B cell (primary cell): ENCODE measurements at places on chromosomes 16 and 17. TPM values are rescaled to one million over a fixed set of nuclear protein-coding genes. Genes with fewer than 3 reads are reported as not detected.

GRCh38 chr16:89330177-89330856 is 112.8 kb downstream of the ZNF778 start:
- H3K36me3 ChIP-seq = peaks cover 11% of the 10 kb centered on the region
- H3K27me3 ChIP-seq = no peaks in the 10 kb centered on the region
- peak; percentile 39 for DNase-seq
- no peak overlapping the region for H3K4me3 ChIP-seq

Gene NATD1
- total RNA-seq = 6.2 and 6.7 TPM in 2 replicates

GRCh38 chr17:36918211-36918691 is 19.0 kb upstream of the LHX1 start:
- H3K27ac ChIP-seq = no peak overlapping the region
- no peaks in the 10 kb centered on the region for H3K27me3 ChIP-seq
- DNase-seq = no peak
- no peak overlapping the region for H3K4me3 ChIP-seq
- no peaks in the 10 kb centered on the region for H3K4me1 ChIP-seq
- no peaks in the 10 kb centered on the region for H3K36me3 ChIP-seq

DNA sequence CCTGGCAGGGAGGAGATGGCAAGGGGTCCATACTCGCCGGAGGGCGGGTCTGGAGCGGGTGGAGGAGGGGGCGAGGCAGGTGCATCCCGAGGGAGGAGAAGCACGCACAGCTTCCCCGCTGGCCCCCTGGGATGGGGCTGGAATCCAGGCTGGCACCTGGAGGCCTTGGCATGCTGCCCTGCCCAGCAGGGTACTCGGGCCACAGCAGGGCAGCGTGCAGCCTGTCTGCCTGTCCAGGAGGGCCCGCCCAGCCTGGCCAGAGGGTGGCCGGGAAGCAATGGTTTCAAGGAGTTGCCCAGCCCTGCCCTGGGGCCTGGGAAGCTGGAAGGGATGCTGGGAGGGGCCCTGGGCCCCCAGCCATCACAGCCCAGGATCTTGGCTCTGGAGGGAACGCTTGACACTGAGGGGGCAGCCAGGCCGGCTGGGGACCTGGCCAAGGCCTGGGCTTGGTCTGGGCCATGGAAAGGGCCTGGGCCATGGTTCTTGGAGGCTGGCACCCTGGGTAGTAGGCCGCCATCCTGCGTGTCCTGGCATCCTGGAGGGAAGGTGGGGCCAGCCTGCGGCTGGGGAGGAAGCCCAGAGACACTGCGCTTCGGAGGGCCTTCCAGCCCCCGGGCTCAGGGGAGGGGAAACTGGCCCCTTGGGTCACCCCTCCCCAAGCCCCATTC is 1.1 kb downstream of the GLIS2 start:
- no peak overlapping the region for H3K27ac ChIP-seq
- no peak overlapping the region for H3K4me3 ChIP-seq
- peaks cover 34% of the 10 kb centered on the region for H3K27me3 ChIP-seq
- H3K4me1 ChIP-seq = peaks cover 30% of the 10 kb centered on the region
- DNase-seq = no peak

DNA sequence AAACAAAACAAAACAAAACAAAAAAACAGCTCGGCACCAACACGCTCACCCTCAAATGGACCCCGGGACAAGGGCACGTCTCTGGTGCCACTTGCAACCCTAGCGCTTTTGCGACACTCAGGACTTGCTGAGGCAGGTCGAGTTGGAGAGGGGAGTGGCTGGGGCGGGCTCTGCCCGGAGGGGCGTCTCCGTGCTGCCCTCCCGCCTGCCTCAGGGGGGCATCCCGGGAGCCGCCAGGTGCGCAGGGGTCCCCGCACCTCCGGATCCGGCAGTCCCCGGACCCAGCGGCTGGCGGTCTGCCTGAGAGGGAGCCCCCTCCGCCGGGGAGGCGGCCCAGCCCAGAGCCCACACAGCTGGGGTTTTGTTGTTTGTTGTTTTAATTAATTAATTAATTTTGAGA is at the start of gene SLC52A1:
Gene SLC52A1, minus strand, starts transcription at position 112 of the 400 bp plus-strand sequence. CDS start 820 bp downstream, outside the sequence.
- peaks cover 7% of the 10 kb centered on the region for H3K4me1 ChIP-seq
- no peak for DNase-seq
- H3K36me3 ChIP-seq = no peaks in the 10 kb centered on the region
- peaks cover 21% of the 10 kb centered on the region for H3K27me3 ChIP-seq

Gene FAM83G
- 14.3 and 14.6 TPM in 2 replicates for total RNA-seq

DNA sequence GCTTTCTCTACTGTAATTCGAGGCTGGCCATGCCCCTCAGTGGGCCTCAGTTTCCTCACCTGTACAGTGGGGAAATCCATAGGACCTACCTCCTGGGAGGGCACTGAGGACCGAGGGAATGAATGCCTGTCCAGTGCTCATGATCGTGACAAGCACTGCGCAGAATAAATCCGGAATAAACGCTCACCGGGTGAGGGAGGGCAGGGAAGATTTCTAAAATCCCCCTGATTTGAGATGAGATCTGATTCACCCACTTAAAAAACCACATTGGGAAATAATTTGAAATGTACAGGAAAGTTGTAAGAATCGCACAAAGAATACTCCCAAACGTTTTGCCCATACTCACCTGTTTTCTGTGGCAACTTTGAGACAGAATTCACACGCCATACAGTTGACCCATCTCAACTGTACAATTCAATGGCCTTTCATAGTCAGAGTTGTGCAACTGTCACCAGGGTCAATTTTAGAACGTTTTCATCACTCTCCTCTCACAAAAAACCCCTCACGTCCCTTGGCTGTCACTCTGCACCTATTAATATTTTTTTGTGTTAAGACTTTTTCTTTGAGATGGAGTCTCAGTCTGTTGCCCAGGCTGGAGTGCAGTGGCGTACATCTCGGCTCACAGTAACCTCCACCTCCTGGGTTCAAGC is 49.8 kb downstream of the IRF8 start:
- peak overlapping the region; percentile 92 for H3K27ac ChIP-seq
- no peaks in the 10 kb centered on the region for H3K36me3 ChIP-seq
- H3K4me3 ChIP-seq = peak overlapping the region; percentile 68
- peak; percentile 41 for DNase-seq

Gene RGS9
- total RNA-seq = 3.4 and 4.4 TPM in 2 replicates

Gene CASKIN1
- 0.05 TPM in 1 of 2 replicates, not detected in the other for total RNA-seq

Gene ATP2A1
- 0.84 and 1.1 TPM in 2 replicates for total RNA-seq

GRCh38 chr16:17078931-17079631 is 391.7 kb downstream of the XYLT1 start:
- no peak overlapping the region for H3K4me3 ChIP-seq
- no peak overlapping the region for H3K27ac ChIP-seq
- no peaks in the 10 kb centered on the region for H3K4me1 ChIP-seq
- no peaks in the 10 kb centered on the region for H3K36me3 ChIP-seq
- no peaks in the 10 kb centered on the region for H3K27me3 ChIP-seq

- no peak for DNase-seq
- no peak overlapping the region for H3K27ac ChIP-seq
- peaks cover 83% of the 10 kb centered on the region for H3K4me1 ChIP-seq
- H3K27me3 ChIP-seq = no peaks in the 10 kb centered on the region
- peaks cover 5% of the 10 kb centered on the region for H3K36me3 ChIP-seq
Observed at GRCh38 chr17:78764871-78765270, 17.2 kb downstream of the CYTH1 start.

GRCh38 chr16:9612267-9612666 is 520.8 kb downstream of the HAPSTR1 start:
- no peaks in the 10 kb centered on the region for H3K36me3 ChIP-seq
- H3K4me1 ChIP-seq = no peaks in the 10 kb centered on the region
- DNase-seq = no peak
- H3K27me3 ChIP-seq = no peaks in the 10 kb centered on the region
- no peak overlapping the region for H3K4me3 ChIP-seq

Gene MYH1
- not detected in 2 replicates for total RNA-seq

DNA sequence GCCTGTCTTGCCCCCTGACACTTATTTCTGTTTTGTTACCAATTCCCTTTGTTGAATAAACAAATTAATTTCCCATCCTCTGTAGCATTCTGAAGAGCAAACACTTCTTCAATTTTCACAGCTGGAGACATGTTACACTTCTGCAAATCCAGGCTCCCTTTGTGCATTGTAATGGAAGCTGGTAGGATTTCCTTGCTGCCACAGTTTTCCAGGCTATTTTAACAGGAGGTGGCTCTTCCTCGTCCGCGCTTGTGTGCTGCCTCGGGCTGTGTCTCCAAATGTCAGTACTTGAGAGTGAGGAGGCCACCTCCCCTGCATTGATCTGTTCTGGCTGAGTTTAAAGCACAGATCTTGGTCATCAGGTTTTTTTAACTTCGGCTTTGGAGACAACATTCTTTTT is 40.0 kb downstream of the SOST start:
- no peak for DNase-seq
- H3K36me3 ChIP-seq = no peaks in the 10 kb centered on the region
- H3K27me3 ChIP-seq = no peaks in the 10 kb centered on the region

- DNase-seq = no peak
- no peak overlapping the region for H3K4me3 ChIP-seq
- no peaks in the 10 kb centered on the region for H3K27me3 ChIP-seq
- H3K36me3 ChIP-seq = no peaks in the 10 kb centered on the region
- H3K27ac ChIP-seq = no peak overlapping the region
Observed at GRCh38 chr16:53583401-53583800, 80.4 kb upstream of the AKTIP start.

Gene NT5M
- total RNA-seq = 0.46 and 0.47 TPM in 2 replicates

DNA sequence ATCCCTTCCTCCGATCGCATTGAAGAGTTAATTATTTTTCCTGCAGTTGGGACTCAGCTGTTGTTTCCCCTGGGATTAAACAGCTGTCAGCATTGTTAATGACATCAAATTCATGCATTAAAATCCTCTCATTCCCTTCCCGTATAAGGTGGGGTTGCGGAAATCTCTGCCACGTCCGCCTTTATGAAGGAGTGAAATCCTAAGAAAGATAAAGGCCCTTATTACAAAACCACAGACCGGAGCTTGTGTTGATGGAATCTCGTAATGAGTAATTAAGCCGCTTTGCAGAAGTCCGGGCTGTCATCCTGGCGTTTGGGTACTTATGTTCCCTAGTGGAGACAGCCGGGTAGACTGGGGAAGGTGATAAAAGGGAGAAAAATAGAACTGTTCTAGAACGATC is 627.6 kb downstream of the MAF start:
- H3K4me3 ChIP-seq = no peak overlapping the region
- no peaks in the 10 kb centered on the region for H3K27me3 ChIP-seq
- H3K4me1 ChIP-seq = no peaks in the 10 kb centered on the region
- no peaks in the 10 kb centered on the region for H3K36me3 ChIP-seq
- H3K27ac ChIP-seq = no peak overlapping the region

Gene MT1M
- not detected in 2 replicates for total RNA-seq

DNA sequence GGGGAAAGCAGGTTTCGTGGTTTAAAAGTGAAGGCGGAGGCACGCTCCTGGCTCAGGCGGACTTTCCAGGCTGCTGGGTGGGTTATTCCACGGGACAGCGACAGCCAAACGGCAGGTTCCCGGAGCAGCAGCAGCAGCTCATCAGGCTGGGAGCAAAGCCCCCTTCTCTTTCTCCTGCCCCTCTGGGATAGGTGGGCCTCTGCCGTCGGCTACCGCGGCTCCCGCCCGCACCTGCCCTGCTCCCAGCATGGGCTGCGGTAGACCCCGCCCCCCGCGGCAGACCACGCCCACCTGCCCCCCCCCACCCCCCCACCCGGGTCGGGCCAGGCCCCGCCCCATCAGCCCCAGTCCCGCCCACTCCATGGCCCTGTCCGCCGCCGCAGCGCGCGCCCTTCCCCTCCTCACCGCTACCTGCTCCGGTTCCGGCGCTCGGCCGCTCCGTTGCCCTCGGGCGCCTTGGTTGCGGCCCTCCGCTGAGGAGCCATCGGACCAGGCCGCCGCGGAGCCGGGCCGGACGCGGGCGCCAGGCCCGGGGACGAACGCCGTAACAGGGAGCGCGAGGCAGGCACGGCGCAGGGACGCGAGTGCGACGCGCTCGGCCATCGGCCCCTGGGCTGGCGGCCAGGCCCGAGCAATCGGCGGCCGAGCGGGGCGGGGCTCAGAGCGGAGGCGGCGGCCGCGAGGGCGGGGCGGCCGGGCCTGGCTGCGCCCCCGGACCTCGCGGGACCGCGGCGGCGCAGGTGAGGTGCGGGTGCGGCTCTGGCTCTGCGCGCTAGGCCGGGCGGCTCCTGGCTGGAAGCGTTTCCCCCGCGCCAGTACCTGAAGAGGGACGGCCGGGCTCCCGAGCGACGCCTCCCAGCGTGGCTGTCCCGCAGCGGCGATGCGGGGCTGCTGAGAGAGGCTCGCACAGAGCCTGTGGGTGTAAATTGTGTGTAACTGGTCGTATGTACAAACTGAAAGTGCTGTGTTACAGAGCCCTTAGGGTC is at the start of the genes HEXD and OGFOD3:
Gene HEXD, plus strand, starts transcription at position 347 of the 986 bp plus-strand sequence. CDS start 1,453 bp downstream, outside the sequence.
Gene OGFOD3, minus strand, starts transcription at position 586 of the 986 bp plus-strand sequence. Its CDS starts 101 bp downstream, at position 485.
- DNase-seq = peak; percentile 96
- no peak within 1 kb of the TSS for H3K27ac ChIP-seq
- peaks cover 27% of the 10 kb centered on the region for H3K4me1 ChIP-seq
- H3K27me3 ChIP-seq = no peaks in the 10 kb centered on the region

DNA sequence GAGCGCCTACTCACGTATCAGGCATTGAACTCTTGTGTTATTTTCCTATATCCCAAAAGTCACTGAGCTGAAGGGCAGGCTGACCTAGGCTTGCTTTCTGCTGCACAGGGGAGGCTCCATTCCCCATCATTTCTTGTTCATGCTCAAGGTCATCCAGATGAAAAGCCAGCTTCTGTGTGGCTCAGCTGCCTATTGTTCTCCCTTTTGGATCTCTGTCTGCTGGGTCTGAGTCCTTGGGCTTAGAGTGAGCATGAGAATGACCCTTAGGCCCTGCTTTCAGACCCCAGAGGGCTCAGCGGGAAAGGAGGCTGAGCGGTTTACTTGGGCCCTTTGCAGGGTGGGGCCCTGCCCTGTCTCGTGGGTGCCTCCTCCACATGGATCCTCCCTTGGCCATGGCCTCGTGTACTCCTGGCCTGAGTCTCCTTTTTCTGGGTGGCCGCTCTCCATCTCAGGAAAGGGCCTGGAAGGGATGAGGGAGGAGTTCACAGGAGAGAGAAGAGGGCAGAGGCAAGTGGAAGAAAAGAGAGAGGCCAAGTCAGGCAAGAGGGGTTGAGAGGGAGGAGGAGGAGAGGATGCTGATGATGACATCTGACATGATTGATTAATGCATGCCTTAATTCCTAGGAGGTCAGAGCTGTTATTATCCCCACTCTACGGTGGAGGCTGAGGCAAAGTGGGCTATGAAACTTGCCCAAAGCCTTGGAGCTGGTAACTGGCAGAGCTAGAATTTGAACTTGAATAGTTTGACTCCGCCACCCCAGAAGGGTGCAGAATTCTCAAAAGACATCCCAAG is 19.8 kb upstream of the MAP3K14 start:
- no peaks in the 10 kb centered on the region for H3K36me3 ChIP-seq
- H3K27me3 ChIP-seq = no peaks in the 10 kb centered on the region
- no peak for DNase-seq
- peaks cover 27% of the 10 kb centered on the region for H3K4me1 ChIP-seq
- H3K27ac ChIP-seq = no peak overlapping the region

DNA sequence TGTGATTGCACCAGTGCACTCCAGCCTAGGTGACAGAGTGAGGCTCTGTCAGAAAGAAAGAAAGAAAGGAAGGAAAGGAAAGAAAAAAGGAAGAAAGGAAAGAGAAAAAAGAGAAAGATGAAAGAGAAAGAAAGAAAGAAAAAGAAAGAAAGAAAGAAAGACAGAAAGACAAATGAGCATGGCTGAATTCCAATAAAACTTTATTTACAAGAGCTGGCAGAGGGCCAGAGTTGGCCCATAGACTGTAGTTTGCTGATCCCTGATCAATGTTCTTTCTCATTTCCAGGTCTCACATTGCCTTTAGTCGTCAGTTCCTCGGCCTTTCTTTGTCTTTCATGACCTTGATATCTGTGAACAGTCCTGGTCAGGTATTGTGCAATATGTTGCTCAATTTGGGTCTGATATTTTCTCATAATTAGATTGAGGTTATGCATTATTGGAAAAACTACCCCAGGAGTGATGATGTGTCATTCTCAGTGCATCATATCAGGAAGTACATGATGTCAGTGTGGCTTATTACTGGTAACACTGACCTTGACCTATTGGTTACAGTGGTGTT is 68.5 kb upstream of the MED9 start:
- DNase-seq = no peak
- no peaks in the 10 kb centered on the region for H3K36me3 ChIP-seq
- H3K27ac ChIP-seq = no peak overlapping the region
- H3K4me1 ChIP-seq = peaks cover 19% of the 10 kb centered on the region
- no peak overlapping the region for H3K4me3 ChIP-seq
